Skin of body (tissue), 3 donors: ENCODE measurements at places on chromosomes 13 and 19.

DNA sequence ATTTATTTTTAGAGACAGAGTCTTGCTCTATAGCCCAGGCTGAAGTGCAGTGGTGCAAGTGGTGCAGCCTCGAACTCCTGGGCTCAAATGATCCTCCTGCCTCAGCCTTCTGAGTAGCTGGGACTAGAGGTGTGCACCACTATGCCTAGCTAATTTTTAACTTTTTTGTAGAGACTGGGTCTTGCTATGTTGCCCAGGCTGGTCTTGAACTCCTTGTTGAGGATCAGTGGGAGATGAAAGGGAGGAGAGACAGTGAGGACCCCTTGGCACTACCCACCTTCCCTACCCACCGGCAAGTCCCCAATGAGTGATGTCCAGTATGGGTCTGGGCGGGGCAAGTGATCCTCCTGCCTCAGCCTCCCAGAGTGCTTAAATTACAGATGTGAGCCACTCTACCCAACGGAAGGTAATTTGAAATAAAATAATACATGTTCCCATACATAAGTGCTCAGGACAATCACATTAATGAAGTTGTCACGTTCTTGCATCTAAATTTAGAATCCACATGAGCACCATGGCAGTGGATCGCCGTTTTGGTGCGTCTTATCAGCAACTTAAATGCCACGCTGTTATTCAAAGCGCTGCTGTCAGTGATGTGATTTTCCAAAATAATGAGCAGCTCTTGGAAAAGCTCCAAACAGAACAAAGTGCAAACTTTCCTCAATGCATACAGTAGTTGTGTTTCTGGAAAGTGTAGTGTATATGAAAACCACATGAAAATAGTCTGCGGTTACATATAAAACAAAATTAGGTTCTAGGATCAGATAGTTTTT lies 5.9 kb upstream of the ARL11 start:
- DNase-seq, result no peak

GRCh38 chr19:51681286-51681941 lies 11.7 kb upstream of the SPACA6 start:
- no peak for DNase-seq

- DNase-seq, result no peak
These were observed 558.9 kb downstream of the IRS2 start for GRCh38 chr13:109227344-109227940.

DNA sequence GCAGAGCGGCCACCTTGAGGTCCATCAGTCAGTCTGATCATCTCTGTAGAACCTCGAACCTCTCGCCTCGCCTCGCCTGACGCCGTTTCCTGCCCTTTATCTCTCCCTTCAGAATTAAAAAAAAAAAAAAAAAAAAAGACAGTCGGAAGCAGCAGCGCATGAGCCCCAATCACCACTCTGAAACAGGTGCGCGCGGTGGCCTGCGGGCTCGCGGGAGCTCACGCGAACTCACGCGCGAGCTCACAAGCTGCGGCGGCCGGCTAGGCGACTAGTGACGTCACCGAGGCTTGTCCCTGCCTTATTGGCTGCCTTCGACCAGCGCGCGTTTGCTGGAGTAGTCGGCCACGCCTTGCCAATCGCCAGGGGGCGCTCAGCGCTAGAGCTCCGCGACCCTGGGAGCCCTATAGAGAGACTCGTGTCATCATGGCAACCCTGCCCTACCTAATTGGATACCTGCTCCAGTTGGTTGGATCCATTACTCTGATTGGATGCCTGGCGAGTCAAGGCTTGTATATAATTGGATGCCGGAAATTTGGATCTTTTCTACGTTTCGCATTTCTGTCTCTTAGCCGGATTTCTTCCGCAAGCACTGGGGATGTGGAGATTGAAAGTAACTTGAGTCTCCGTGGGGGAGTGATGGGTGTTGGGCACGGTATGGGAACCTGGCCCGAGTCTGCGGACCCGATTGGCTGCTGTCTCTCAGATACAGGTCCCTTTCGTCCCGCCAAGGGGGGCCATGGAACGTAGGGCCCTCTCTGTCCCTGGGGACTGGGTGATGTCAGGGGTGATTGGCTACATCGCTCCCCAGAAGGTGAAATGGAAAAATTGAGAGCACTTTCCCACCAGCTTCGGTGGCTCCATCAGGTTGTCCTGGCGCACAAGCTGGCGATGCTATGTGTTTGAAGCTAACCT lies 31.6 kb downstream of the SYT3 start:
- peak; percentile 26 for DNase-seq

- peak; percentile 80 for DNase-seq
These were observed 452.7 kb downstream of the SUCLA2 start for GRCh38 chr13:47548294-47548840.

DNA sequence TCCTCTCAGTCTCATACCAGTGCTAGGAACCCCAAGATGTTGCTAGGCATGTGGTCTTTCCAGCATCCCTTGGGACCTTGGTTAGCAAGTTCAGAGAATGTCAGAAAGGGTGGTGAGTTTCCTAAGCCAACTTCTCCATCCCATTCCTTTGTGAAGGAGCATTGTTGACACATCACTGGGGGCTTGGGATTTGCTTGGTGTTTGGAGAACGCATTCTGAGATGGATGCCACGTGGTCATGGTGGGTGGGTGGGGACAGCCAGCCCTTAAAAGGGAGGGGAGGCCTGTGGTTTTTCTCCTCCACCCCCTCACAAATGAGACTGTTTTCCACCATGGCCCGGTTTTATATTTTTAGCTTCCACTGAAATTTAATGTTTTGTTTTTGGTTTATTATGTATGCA lies 83.3 kb upstream of the ZNF536 start:
- peak; percentile 27 for DNase-seq

DNA sequence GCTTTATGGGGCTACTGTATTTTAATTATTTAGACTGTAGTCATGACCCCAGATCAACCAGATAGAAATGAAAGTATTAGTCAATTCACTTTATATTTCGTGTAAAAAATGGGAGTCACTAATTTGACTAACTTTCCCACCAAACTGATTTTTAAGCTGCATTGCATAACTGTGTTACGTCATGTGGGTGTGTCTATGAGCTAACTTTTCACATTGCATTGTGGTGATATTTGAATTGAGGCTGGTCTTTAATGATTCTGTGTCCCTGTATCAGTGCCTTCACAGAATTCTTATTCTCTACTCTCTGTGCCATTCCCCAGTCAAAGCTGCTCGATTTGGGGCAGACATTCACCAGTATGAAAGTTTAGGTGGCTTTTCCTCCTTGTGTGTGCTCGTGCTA lies 172.7 kb upstream of the MAB21L1 start:
- DNase-seq, result peak; percentile 11

GRCh38 chr13:51895906-51896888 lies 34.4 kb downstream of the CCDC70 start:
- no peak for DNase-seq

GRCh38 chr13:48504606-48505005 lies 28.3 kb downstream of the RCBTB2 start:
- no peak for DNase-seq

GRCh38 chr13:44857061-44857460 lies 132.2 kb downstream of the NUFIP1 start:
- DNase-seq, result no peak

DNA sequence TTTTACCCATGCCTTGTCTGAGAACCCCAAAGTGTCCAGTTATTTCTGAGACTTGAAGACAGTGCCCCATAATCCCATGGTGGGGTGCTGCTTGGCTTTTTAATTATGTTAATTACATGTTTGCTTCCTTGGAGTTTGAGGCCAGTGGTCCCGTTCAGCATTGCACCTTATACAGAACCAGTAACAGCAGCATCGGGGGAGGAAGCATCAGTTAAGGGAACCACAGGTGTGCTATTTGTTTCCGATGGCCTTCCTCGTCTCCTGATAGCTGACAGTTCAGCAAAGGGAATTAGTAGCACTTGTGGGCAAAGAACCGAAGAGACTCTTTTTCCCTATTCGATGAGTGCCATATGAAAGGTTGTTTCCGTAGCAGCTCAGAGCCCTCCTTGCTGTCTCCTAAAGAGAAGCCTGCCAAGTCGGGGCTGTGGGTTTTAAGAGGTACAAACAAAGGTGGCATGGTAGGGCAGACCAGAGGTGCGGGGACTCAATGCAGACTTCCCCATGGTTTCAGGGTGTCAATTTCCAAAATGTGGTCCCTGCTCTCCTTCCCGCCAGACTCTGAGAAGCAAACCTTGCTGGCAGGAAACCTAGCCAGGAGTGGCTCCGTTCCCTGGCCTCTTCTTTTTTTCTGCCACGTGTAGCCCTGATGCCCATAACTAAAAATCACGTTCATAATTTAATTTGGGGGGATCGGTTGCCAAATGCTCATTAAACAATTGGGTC lies 225.2 kb upstream of the TSHZ3 start:
- no peak for DNase-seq

DNA sequence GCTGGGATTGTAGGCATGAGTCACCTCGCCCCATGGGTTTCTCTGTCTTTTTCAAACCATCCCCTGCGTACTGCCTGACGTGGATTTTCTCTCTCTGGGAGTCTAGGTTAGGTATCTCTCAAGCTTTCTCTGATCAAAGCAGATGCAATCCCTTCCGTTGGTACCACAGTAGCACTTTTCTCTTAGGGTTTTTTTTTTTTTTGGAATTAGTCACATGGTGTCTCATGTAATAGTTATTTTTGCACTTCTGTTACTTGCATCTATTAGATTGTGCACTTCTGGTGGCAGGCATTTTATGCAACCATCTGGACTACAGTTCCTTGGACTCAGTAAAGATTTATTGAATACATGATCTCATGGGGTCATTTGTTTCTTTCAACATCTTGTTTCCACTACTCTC lies 72.1 kb downstream of the GPC6 start:
- DNase-seq, result no peak

- DNase-seq, result no peak
These were observed 2.9 kb upstream of the ZIC5 start for GRCh38 chr13:99974296-99974938.

DNA sequence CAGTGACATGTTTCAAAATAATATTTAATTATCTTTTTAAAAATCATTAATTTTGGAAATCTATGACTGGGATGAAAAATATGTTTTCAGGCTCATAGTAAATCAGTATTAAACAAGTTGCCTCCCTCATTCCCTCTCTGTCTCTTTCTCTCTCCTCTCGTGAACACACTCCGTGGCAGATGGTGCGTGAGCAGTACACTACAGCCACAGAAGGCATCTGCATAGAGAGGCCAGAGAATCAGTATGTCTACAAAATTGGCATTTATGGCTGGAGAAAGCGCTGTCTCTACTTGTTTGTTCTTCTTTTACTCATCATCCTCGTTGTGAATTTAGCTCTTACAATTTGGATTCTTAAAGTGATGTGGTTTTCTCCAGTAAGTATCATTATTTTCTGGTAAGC lies 22.7 kb downstream of the SGCG start:
- no peak for DNase-seq
